Smooth muscle cell of bladder (primary cell): ENCODE measurements at places on chromosomes 12 and 14. TPM values are rescaled to one million over a fixed set of nuclear protein-coding genes. Genes with fewer than 3 reads are reported as not detected.

Gene ACSM4
- not detected in 2 replicates for total RNA-seq

Gene OVCH1
- total RNA-seq: 0.09 and 0.14 TPM in 2 replicates

Gene TMEM233
- total RNA-seq: 0.14 and 0.37 TPM in 2 replicates

Gene MMP17
- total RNA-seq: 11.7 and 16.5 TPM in 2 replicates

Gene ASCL1
- not detected in 2 replicates for total RNA-seq
